ENCODE measurements at places on chromosomes 16 and 17. TPM values are rescaled to one million over a fixed set of nuclear protein-coding genes. Genes with fewer than 3 reads are reported as not detected.

Gene SLC39A11
- total RNA-seq: 62.0 TPM

Gene CSH1
- not detected for total RNA-seq

Gene MAP2K6
- total RNA-seq: 11.2 TPM

Gene ZNF750
- not detected for total RNA-seq

Gene BPTF
- 63.0 TPM for total RNA-seq

Gene ADGRG3
- not detected for total RNA-seq

Gene MFAP4
- total RNA-seq: 54.5 TPM

Gene INCA1
- total RNA-seq: not detected

Gene NPEPPS
- total RNA-seq: 134 TPM

Gene TBC1D3E
- total RNA-seq: not detected

Gene DGKE
- total RNA-seq: 13.4 TPM

Gene AANAT
- not detected for total RNA-seq

Gene PFN1
- total RNA-seq: 514 TPM

Gene CES4A
- 7.0 TPM for total RNA-seq

Gene CTRB2
- not detected for total RNA-seq

Gene SLC5A10
- not detected for total RNA-seq

Gene MNT
- 55.8 TPM for total RNA-seq

Gene TMC7
- 3.7 TPM for total RNA-seq

Gene NPTX1
- total RNA-seq: 9.3 TPM

Gene SLC38A8
- total RNA-seq: not detected

Gene CHST4
- total RNA-seq: not detected

Gene PCYT2
- 17.5 TPM for total RNA-seq

Gene ACE
- 11.3 TPM for total RNA-seq

Gene OTOP2
- not detected for total RNA-seq

Gene SP6
- total RNA-seq: not detected

Gene MYL4
- total RNA-seq: 5.7 TPM

Measured in stomach (tissue), 19 donors.